NCI-H1105 (cell line): ENCODE measurements at places on chromosomes 2 and 18.

GRCh38 chr2:124884315-124884714 is 859.2 kb downstream of the CNTNAP5 start:
- no peak for DNase-seq

DNA sequence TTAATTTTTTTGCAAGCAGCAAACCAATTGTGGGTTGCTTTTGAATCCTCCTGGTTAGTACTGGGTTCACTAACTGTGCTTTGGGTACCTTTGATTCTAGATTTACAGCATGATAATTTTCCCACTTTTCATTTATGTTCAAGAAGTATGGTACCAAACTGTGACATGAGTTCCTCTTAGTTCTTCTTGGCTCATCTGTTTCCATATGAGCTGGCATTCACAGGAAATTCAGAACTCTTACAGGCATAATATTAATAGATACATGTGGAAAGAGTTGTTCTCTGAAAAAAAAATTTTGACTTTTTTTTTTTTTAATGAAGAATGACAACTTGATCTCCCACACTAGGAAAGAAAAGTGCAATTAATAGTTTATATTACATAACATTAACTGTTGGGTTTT is 59.4 kb downstream of the FMNL2 start:
- DNase-seq: no peak

GRCh38 chr2:9753665-9754531 is 89.4 kb upstream of the TAF1B start:
- no peak for DNase-seq

DNA sequence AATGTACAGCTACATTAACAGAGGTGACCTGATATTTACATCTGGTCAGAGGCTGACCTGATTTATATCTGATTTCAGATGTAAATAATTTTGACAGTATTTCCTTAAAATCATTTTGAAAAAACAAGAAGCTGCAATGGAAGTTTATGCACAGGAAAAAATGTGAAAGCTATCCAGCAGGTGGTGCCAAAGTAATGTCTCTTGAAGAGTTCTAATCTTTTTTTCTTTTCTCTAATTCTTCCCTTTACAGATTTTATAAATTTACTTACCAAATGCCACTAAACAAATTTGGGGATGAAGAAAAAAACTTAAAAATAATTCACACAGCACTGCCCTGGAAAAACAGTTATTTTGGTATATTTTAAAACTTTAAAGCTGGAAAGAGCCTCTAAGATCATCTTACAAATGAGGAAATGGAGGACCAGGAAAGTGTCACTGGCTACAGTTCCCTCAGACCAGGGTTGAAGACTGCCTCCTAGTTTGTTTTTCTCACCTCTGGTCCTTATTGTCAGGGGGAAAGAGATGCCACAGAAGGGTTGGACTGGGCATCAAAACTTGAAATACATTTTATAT is 16.4 kb upstream of the FBLN7 start:
- DNase-seq: peak; percentile 33

DNA sequence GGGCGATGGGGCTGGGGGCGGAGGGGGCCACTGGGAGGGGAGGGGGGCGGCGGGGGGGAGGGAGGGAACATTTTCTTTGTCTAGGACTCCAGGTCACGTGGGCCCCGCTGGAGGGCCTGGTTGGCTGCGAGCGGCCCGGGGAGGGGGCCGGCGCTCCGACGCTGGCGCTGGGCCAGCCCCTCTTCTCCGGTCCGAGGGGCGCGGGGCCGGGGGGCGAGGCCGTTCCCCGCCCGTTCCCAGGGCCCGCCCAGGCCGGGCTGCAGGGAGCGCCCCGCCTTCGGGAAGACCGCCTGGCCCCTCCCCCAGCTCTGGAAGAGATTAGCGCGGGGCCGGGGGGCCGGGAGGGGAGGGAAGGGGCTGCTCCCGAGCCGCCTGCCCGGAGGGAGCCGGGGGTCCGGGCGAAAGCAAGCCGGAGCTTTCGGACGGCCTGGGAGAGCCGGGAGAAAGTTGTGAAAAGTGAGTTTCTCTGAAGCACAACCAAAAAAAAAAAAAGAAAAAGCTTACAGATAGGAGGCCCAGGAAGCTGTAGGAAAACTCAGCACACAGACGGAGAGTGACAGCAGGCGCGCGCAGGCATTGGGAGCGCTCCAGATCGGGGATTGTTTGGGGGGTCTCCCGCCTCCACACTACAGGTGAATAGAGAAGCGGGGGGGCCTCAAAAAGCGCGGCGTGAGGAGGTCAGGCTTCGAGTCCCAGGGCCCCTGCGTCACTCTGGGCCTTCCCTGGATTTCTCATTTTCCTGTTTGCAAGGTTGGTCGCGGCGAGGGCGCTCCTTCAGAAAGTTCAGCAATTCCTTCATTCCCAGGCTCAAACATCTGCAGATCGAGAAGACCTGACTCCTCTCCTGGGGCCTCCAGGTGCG is 84.1 kb upstream of the POMC start:
- DNase-seq: peak; percentile 93

GRCh38 chr2:191435141-191435540 is 189.9 kb downstream of the MYO1B start:
- DNase-seq: no peak

DNA sequence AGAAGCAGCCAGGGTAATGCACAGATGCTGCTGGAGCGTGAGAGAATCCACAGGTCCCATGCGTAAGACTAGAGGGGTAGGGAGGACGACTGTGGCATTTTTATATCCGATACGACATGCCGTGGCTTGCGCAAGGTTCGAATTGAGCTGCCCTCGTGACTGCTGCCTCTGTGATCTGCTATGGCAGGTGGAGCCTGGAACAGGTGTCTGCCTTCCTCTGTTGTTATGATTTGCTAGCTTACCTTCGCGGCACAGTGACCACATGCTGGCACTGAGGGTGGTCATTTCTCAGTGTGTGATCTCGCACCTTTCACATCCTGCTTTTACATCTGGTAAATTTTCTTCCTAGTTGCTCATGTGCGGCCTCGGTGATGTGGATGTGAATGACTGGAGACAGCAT is 240.2 kb downstream of the ALPK2 start:
- DNase-seq: no peak

GRCh38 chr18:76264876-76265250 is 230.2 kb downstream of the ZNF516 start:
- DNase-seq: no peak

GRCh38 chr2:65554765-65555591 is 122.6 kb upstream of the SPRED2 start:
- no peak for DNase-seq

DNA sequence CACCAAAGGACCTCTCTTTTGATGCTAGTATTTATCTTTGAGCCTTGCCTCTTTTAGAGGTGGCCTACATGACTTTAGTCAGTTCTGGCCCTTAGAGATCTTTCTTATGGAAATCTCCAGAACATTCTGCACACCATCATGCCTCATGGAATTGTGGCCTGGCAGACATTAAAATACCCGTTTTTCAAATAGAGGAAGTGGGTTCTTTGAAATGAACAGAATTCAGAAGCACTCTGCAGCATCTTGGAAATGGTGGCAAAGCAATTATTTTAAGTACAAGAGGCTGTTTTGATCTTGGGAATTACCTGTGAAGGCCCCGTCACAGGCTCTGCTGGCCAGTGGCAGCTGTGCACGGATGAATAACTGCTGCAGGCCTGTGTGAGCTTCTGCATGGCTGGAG is 40.7 kb upstream of the APCDD1 start:
- DNase-seq: no peak

- DNase-seq: no peak
Measured at GRCh38 chr2:44063033-44063432, 67.2 kb upstream of the LRPPRC start.

DNA sequence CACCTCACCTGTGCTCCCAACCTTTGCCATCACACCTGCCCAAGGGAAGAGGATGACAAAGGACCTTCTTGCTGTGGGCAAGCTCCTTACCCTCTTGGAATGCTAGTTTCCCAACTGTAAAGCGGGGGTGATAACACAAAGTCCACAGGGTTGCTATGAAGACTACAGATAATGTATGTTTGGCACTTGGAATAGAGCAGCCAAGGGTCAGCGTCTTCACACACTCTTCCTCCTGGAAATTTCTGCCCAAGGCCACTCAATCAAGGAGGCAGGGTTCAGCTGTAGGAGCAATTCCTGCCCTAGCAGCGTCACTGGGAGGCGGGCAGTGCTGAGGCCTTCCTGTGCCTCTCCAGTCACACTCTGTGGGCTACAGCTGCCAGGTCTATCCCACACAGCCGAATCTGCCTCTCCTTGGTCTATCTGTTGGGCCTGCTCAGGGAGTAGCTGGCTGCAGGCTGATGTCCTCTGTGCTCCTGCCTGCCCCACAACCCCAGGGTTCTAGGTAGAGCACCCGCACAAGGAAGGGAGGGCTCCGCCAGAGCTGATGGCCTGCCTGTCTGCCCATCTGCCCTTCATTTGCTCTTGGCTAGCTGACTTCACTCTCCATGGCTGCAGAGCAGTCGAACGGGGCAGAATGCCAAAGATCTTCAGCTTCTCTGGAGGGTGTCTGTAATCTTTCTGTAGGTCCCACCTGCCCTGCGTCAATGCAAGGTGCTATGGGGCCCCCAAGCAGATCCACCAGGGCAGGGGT is 91.9 kb downstream of the MRO start:
- no peak for DNase-seq

DNA sequence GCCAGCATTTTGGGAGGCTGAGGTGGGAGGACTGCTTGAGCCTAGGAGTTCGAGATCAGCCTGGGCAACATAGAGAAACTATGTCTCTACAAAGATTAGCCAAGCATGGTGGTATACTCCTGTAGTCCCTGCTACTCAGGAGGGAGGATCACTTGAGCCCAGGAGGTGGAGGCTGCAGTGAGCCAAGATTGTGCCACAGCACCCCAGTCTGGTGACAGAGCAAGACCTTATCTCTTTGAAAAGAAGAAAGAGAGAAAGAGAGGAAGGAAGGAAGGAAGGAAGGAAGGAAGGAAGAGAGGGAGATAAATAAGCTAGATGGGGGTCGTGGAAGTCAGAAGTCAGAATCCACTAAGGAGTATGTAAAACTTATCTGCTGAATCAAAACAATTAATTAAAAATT is 16.2 kb downstream of the GPR75 start:
- DNase-seq: no peak

- DNase-seq: no peak
Measured at GRCh38 chr2:101263377-101263800, 10.7 kb downstream of the CNOT11 start.

DNA sequence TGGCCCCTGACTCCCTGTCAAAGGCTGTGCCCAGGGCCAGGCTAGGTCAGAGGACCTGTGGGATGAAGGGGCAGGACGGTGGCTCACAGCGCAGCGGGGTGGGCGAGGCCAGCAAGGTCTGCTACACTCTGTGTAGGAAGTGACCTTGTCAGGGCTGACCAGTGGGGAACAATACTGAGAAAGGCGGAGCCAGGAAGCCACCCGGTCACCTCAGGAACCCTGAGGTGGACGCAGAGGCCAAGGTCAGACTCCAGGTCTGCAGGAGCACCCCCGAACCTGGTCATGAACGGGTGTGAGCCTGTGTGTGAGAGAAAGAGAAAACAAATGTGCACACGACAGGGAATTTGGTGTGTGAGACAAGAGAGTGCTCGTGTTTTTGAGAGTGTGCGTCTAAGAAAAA is 72.3 kb downstream of the SMAD7 start:
- DNase-seq: no peak

DNA sequence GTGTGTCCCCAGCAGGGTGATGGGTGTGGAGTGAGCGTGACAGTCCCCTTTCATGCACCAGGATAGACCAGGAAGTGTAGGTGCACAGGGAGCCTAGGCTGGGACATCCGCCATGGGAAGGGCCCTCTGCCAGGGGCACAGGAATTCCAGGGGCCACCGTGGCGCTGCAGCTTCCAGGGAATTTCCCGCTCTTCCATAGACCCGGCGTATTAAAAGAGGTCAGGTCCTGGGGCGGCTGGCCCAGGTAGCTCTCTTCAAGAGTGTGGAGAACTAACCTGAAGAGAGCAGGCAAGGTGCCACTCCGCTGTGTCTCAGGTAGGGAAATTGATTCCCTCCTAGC is 42.0 kb downstream of the ATP6V1C2 start:
- no peak for DNase-seq

DNA sequence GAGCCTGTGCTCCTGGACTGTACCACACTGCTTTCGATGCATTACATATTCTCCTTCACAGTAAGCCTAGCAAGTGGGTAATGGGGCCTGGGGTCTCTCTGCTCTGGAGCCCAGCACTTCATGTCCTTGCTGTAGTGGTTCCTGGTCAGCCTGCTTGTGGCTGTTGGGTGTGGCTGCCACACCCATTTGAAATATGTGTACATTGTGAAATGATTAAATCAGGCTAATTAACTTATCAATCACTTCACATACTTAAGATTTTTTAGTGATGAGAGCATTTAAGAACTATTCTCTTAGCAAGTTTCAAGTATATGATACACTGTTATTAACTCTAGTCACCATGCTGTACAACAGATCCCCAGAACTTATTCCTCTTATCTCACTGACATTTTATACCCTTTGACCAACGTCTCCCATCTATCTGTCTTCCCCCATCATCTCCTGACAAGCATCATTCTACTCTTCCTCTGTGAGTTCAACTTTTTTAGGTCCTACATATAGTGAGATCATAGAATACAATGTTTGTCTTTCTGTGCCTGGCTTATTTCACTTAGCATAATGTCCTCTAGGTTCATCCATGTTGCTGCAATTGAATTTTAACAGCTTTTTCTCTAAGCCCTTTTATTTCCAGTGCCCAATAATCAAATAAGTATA is 92.1 kb downstream of the LYPD6 start:
- DNase-seq: no peak

DNA sequence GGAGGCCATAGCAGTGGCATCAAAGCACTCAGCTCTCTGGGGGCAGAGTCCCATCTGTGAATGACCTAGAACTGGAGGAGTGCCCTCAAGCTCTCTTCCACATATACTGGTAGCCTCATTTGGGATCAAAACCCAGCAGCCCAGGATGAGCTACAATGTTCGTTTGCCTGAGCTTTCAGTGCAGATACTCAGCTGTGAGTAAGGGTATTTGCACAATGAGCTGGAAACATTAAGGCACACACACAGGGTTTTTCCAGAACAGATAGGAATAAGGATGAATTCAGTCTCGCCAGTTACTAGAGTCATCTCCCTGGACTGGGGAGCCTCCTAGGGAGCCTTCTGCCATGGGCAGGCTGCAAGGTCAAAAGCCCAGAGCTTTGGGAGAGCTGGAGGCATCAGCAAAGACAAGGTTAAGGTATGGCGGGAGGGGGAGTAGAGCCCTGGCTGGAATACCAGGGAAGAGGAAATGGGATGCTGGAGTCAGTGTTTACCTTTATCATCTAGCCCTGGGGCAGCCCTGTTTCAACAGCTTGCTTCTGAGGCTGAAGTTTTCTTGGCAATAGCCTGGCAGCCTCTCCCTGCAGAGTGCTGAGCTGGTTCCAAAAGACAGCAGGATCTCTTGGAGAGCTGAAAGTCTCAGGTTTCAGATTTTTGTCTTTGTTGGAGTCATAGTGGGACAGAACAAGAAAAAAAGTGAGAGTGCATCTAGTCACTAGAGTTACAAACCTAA is 187.7 kb downstream of the LOXHD1 start:
- no peak for DNase-seq

DNA sequence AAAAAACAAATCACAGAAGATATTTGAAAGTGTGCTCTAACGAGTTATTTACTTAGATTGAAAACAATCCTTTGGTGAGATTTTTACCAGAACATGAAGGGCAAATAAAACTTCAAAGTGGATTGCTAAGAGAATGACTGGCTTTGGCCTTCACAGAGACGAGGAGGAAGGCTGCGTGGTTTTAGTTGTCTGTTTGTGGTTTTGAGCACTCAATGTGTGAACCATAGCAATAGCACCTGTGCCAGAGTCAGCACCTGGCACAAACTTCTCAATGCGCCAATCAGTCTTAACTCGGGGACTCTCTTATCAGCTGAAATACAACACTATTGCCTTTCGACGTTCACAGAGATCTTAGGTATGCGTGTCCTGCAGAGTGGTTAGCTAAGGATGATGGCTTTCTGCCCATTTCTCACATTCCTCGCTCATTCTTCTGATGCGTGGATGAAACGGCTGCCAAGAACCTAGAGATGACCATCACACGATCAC is 70.0 kb downstream of the MBP start:
- DNase-seq: no peak

GRCh38 chr2:235614900-235615712 is 121.3 kb downstream of the AGAP1 start:
- no peak for DNase-seq
